ENCODE measurements at places on chromosomes 5 and 9.

- no peak for DNase-seq
Observed at GRCh38 chr5:161411156-161411555, 135.4 kb downstream of the GABRB2 start.

DNA sequence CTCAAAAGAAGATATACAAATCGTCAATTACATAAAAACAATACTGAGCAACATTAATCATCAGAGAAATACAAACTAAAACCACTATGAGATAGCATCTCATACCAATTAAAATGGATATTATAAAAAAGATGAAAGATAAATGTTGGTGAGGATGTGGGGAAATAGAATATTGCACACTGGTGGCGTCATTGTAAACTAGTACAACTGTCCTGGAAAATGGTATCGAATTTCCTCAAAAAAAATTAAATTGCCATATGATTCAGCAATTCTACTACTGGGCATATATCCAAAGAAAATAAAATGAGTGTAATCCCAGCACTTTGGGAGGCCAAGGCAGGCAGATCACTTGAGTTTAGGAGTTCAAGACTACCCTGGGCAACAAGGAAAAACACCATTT, 326.0 kb upstream of the FTMT start:
- DNase-seq, result no peak

DNA sequence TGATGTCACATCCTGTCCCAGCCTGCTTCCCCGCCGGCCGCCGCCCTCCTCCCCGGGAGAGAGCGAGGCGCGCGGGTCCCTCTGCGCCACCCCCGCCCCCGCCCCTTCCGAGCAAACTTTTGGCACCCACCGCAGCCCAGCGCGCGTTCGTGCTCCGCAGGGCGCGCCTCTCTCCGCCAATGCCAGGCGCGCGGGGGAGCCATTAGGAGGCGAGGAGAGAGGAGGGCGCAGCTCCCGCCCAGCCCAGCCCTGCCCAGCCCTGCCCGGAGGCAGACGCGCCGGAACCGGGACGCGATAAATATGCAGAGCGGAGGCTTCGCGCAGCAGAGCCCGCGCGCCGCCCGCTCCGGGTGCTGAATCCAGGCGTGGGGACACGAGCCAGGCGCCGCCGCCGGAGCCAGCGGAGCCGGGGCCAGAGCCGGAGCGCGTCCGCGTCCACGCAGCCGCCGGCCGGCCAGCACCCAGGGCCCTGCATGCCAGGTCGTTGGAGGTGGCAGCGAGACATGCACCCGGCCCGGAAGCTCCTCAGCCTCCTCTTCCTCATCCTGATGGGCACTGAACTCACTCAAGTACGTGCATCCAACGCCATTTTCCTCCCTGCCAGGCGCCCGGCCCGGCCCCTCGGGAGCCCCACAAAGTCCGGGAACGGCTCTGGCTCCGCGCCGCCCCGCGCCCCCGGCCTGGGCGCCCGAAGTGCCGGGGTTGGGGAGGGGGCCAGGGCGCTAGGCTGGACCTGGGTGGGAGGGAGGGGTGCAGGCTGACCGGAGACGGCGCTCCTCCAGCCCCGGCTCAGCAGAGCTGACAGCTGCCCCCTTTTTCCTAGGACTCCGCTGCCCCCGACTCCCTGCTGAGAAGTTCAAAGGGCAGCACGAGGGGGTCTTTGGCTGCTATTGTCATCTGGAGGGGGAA, 12.0 kb upstream of the OLFM1 start:
- DNase-seq, result no peak

- DNase-seq, result no peak
Observed at GRCh38 chr9:123912167-123912897, 17.6 kb downstream of the DENND1A start.

Data from right atrium auricular region (tissue), 2 donors.